Mucosa of descending colon (tissue), 3 donors: ENCODE measurements at places on chromosomes 3 and 15. TPM values are rescaled to one million over a fixed set of nuclear protein-coding genes. Genes with fewer than 3 reads are reported as not detected.
A peak's percentile ranks its signal among the peaks of the same experiment; 100 is the strongest.

LEKR1 gene
- total RNA-seq = 3.5 TPM

DNA sequence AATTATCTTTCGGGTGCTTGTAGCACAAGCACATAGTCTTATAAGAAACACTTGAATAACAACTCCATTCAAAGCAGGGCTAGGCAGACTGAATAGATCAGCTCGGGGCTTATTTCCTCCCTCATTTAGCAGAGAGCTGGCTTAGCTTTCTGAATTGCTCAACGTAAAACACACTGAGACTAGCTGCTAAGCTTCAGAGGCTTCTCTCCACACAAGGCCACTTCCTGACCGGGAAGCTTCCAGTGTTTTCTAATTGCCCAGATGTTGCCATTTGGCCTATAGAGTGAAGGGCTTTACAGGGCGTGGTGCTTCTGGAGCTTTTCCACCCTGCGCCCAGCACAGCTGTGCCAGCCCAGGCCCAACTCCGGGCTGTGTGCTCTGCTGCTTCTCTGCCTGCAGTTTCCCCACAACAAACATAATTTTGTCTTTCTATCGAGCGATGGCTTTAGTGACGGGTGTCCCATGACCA, 16.6 kb downstream of the FAM240A start:
- peak; percentile 77 for DNase-seq

PP2D1 gene
- total RNA-seq = not detected

SLC27A2 gene
- total RNA-seq = 14.8 TPM

- no peak for DNase-seq
These were observed 23.5 kb downstream of the PYDC2 start for GRCh38 chr3:191484461-191484860.

- no peak for DNase-seq
These were observed at the start of gene SH2D7 for GRCh38 chr15:78092261-78093041. SH2D7 (plus strand) TSS chr15:78092561; CDS start chr15:78092585, 24 bp downstream.

COL6A5 gene
- total RNA-seq = not detected

CPB1 gene
- total RNA-seq = 0.92 TPM

GRCh38 chr15:63385911-63386531, 4.4 kb upstream of the CA12 start:
- no peak for DNase-seq

DNA sequence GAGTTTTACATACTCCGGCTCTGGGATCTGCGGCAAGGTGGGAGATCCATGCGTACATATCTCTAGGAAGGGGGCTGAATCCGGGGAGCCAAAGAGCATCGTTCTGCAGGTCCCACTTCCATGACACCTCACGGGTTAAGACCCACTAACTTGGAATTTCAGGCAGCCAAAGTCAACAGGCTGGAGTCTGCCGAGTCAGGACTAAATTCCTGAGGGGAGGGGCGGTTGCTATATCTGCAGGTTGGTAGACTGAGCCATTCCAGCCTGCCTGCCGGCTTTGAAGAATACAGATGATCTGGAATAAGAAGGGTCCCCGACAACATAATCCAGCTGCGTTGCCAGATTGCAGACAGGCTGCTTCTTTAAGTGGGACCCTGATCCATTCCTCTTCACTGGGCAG, 65.4 kb upstream of the PEX5L start:
- no peak for DNase-seq

- DNase-seq = peak; percentile 52
These were observed at the start of gene CLSTN2 for GRCh38 chr3:139935016-139935865. CLSTN2 (plus strand) TSS chr3:139935185.

- no peak for DNase-seq
These were observed 6.3 kb downstream of the RPP25 start for GRCh38 chr15:74950078-74950908.
